ENCODE measurements at places on chromosomes 7 and 10.

DNA sequence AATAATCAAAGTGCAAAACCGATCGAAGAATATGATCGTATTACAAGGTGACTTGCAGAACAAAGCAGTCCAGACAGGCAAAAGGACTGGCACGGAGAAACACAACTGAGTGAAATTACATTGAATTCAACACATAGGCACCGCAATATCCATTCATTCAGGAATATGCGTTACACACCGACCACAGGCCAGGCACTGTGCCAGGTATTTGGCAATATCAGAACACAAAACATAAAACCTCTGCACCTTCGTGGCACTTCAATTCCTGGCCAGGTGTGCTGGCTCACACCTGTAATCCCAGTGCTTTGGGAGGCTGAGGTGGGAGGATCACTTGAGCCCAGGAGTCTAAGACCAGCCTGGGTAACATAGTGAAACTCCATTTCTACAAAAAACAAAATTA lies 187.9 kb downstream of the DIP2C start:
- DNase-seq, result no peak

DNA sequence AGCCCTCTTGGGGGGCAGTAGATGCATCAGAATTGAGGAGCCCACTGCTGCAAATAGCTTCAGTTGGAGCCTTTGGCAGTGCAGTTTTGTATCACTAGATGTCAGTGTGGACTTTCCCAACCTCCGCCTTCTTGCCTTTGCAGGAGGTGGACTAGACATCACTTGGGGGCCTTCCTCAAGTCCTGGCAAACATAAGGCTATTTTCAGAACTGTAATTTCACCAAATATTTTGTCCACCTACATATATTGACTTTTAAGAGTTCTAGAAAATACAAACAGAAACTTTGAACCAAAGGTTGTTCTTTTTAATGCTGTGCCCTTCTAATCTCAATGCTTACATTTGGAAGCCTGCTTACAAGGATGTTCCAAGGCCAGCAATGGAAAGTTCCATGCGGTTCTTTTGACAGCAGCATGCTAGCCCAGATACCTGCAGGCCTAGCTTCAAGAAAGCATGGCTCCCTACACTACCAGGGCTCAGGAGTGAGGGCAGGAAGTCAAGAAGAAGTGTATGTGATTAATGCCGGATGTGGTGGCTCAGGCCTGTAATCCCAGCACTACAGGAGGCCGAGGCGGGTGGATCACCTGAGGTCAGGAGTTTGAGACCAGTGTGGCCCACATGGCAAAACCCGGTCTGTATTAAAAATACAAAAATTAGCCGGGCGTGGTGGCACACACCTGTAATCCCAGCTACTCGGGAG lies 8.0 kb upstream of the ZNRF2 start:
- no peak for DNase-seq

DNA sequence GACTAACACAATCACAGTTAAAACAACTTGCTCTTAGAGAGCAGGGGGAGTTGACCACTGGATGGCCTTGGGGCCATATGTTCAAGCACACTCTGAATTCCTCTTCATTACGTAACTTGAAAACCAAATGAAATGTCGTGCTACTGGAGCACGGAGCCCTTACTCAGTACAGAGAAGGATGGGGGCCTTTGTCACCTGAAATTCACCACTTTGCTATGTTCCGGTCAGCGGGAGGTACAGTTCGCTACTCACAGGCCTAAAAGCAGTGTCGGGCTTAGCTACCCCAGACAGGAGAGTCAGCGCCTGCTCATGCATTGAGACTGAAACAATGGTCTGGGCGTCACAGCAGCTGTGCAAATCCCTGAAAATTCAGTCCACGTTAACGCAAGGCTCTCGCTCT lies 39.6 kb downstream of the GLI3 start:
- no peak for DNase-seq

GRCh38 chr7:37724732-37725131 lies 41.2 kb downstream of the GPR141 start:
- DNase-seq, result no peak

- no peak for DNase-seq
Observed at GRCh38 chr7:37482505-37482904, 33.8 kb upstream of the ELMO1 start.

GRCh38 chr7:18798088-18798906 lies 302.7 kb downstream of the HDAC9 start:
- no peak for DNase-seq

DNA sequence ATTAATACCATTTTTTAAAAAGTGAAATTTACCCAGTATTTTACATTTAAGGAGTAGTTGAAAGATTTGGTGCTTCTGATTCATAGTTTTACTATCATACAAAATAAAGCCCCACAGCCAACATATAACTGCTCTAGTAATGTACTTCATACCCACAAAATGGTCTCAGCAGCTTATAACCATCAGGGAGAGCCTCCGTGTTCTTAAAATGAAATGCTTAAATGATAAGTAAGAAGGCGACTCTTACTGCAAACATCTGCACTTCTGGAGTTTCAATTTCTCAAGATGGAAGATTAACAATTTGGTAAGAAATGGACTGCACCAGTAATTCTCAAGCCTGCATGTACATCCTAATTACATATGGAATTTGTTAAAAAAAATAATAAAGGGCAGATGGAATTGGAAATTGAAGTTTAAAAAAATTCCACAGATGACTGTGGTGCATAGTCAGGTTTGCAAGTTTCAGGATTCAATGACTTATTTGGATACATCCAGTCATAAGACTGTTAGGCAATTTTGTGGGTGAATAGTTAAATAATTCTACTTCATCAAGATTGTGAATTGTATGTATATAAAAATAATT lies 461.0 kb downstream of the KIF20B start:
- DNase-seq, result no peak

- DNase-seq, result no peak
Observed at GRCh38 chr10:123149162-123149567, 1.2 kb downstream of the HMX2 start.

GRCh38 chr10:59805014-59805413 lies 51.8 kb upstream of the MRLN start:
- no peak for DNase-seq

DNA sequence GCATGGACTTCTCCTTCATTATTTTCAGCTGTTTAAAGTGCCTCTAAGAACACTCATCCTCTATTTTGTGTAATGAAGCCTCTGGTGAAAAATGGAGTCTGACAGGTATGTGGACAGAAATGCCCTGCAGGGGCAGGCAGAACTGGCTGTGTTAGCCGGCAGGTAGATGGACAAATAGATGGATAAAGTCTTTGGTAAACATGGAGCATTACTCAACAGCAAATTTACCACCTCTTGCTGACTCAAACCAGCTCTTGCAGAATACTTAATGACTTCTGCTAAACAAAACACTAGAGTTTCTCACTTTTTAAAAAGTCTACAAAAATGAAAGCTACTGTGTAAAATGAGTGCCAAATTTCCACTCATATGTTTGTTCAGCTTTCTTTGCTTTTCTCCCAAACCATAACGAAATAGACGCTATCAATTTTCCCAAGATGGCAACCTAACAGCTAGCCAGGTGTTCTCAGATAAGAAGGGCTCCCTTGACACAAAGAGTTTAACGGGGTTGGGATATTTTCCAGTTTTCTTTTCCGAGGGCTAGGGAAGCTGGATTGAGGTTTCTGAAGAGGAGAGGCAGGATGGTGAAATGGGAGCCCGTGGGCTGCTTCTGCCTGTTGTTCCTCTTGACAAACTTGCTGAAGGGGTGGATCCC lies 71.9 kb upstream of the HABP2 start:
- DNase-seq, result no peak

DNA sequence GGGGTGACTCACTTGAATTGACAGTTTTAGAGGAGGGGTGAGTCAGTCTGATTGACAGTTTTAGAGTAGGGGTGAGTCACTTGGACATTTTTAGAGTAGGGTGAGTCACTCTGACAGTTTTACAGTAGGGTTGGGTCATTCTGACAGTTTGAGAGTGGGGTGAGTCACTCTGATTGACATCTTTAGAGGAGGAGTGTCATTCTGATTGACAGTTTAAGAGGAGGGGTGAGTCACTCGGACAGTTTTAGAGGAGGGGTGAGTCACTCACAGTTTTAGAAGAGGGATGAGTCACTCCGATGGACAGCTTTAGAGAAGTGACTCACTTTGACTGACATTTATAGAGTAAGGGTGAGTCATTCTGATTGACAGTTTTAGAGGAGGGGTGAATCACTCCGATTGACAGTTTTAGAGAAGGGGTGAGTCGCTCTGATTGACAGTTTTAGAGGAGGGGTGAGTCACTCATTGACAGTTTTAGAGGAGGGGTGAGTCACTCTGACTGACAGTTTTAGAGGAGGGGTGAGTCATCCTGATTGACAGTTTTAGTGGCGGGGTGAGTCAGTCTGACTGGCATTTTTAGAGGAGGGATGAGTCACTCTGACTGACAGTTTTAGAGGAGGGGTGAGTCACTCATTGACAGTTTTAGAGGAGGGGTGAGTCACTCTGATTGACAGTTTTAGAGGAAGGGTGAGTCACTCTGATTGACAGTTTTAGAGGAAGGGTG lies 595.9 kb downstream of the DNAJB6 start:
- no peak for DNase-seq

DNA sequence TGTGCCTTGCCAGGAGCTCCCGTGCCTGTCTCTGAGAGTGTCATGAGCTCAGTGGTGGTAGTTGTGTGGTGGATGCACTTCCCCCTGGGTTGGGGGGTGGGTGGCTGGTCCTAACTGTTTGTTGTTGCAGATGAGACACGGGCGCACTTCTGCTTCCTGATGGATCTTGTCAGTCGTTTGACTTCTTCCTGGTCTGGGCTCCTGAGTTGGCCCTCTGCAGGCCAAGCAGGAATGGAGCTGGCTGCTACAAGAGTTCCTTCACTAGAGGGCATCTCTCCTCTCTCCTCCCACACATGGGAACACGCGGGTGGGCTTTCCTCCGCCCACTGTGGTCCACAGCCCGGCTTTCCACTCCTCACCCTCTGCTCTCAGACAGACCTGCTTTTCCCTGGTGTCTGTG lies 82.0 kb downstream of the BMS1 start:
- no peak for DNase-seq

DNA sequence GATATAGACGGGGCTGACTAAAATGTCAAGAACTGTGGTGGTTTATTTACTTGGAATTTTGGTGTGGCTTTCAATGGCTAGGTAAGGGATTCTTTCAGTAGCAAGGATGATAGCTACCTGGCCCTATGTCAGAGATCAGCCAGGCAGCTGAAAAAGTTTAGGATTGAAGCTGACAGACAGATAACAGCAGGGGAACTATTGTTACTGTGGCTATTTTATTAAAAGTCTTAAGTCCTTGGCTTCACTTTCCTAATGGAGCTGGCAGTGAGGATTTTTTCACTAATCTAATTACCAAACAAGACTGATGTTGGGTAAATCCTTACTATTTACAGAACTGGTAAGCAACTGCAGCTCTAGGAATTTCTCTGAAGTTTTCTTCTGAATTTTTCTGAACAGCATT lies 72.4 kb upstream of the ANLN start:
- DNase-seq, result no peak

DNA sequence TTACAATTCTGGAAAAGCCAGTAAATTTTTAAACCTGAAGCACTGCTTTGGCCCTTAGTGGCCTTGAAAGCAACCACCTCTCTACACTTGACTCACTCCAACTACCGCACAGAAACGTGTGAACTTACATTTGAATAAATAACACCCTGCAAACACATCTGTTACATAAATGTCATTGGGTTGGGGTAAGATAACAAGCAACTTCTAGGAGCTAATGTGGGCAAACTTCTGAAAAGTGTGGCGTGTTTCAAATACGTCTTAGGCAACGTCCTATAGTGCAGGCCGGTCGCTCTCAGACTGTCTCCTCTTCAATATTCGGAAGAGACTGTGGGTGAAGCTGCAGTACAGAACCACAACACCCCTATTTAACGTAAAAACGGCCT lies 474 bp downstream of the ORC5 start:
- DNase-seq, result no peak

GRCh38 chr10:103493362-103493915 lies at the start of gene NEURL1:
NEURL1 (plus strand) TSS chr10:103493705; CDS start chr10:103494388, 683 bp downstream.
- no peak for DNase-seq

- DNase-seq, result no peak
Observed at GRCh38 chr7:116367171-116367813, 132.2 kb upstream of the CAV2 start.

- no peak for DNase-seq
Observed at GRCh38 chr10:23499372-23500132, 60.7 kb downstream of the OTUD1 start.

- no peak for DNase-seq
Observed at GRCh38 chr7:91789558-91789957, 90.9 kb downstream of the MTERF1 start.

GRCh38 chr7:14834883-14835282 lies 67.7 kb downstream of the DGKB start:
- DNase-seq, result no peak

DNA sequence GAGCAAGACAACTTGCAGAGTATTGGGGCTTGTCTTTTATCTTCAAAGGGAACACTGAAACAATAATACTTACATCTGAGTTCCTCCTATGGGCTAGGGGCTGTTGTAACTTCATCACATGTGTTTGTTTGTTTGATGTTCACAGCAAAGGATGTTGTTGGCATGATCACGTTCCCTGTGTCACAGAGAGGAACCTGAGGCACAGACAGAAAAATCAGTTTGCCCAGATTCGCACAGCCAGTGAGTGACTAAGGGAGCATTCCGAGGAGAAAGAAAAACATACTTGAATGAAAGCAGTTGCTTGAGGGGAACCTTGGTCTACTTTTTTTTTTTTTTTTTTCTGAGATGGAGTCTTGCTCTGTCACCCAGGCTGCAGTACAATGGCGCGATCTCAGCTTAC lies 87.2 kb upstream of the PFKP start:
- no peak for DNase-seq

DNA sequence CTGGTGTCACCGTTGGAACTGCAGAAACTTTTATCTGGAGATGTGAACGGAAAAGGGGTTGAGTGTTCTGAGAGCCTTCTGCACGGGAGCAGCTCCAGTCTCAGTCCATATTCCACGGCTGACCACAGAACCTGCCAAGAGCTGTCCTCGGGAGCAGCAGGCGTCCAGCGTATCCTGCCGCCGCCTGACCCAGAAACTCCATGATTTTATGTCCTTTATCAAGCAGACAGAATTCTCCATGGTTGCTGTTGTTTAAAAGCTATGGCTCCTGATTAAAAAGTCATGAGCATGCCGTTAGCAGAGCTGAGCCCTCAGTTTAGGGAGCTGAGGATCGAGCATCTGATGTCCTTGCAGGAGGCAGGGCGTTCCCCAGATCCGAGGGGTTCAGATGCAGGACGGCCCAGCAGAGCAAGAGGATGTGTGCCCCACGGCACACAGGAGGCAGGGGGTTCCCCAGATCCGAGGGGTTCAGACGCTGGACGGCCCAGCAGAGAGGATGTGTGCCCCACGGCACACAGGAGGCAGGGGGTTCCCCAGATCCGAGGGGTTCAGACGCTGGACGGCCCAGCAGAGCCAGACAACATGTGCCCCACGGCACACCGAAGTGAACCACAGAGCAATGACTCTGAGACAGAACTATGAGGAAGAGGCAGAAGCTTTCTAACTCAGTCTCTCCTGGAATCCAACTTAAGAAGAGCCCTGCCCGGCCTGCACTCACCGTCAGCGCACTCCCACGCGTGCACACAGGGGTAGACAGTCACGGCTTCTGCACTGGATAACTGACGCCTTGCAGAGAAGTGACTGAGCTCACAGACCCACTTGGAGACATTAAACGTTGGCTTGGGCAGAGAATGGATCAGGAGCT lies 96.4 kb downstream of the WDR37 start:
- no peak for DNase-seq

- DNase-seq, result no peak
Observed at GRCh38 chr10:30238836-30239235, 110.2 kb downstream of the MTPAP start.

Measured in activated B cell treated with CpG ODN at 0.5 μM for 24 hours (primary cell).